ENCODE measurements at places on chromosomes 11 and 22.

DNA sequence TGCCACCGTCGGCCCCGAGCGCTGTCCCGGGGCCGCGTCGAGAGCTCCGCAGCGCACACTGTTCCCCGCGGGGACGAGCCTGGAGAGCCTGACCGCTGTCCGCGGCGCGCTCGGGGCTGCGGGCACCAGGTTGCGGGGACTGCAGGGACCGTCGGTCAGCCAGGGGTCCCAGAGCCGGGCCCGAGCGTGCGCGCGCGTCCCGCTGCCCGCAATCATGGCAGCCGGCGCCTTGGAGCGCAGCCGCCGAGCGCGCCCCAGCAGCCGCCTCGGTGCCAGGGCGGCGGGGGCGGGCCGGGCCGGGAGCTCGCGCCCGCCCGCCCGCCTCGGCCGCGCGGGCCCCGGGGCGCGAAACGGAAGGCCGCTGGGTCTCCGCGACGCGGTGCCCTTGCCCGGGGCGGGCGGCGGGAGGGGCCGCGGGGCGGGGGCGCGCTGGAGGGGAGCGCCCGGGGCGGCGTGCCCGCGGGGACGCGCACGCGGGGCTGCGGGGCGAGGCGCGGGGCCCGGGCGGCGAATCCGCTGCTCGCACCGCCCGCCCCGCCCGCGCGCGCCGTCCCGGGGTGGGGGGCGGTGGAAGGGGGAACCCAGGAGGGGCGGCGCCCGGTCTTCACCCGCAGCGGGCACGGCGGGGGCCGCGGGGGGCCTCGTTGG lies 79.4 kb upstream of the PPARA start:
- no peak for DNase-seq

- peak; percentile 28 for DNase-seq
These were observed 785 bp downstream of the IGSF9B start for GRCh38 chr11:133955945-133956421.

DNA sequence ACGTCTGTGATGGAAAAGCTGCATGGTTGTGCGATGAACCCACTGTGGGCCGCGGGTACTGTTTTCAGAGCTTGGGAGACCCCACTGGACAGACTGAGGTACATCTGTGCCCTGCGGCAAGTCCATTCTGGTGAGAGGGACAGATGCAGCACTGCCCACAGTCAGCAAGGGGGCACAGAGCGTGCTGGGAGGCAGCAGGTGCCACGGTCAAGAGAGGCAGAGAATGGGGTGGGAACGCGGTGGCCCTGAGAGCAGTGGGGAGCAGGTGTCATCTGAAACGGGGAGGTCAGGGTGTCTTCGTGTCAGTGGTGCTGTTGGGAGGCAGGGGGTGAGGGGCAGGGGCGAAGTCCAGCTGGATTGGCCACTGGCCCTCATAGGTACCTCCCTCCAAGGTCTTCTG lies 32.0 kb downstream of the TBC1D22A start:
- DNase-seq = no peak

DNA sequence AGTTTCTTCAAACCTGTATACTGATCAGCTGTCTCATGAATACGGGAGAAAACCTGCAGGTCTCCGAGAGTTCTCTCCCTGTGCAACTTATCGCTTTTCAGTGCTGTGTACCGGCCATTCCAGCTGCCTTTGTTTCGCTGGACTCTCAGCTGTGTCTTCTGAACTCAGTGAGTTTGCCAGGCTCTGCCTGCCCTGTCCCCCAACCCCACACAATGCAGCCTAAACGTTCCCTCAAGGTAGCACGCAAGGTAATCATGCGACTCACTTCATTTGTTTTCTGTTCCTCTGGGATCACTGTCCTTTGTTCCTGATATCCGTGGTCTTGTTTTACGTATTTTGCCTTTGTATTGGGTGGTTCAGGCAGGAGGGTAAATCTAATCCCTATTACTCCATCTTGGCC lies 13.5 kb downstream of the RBM7 start:
- DNase-seq = no peak

DNA sequence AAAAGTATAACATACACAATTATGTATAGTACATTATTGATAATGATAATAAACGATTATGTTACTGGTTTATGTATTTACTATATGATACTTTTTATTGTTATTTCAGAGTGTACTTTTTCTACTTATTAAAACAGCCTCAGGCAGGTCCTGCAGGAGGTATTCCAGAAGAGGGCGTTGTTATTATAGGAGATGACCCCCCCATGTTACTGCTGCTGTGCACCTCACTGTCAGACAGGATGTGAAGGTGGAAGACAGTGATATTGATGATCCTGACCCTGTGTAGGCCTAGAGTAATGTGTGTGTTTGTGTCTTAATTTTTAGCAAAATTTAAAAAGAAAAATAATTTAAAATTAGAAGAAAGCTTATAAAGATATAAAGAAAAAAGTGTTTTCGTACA lies 57.6 kb downstream of the REXO2 start:
- no peak for DNase-seq

DNA sequence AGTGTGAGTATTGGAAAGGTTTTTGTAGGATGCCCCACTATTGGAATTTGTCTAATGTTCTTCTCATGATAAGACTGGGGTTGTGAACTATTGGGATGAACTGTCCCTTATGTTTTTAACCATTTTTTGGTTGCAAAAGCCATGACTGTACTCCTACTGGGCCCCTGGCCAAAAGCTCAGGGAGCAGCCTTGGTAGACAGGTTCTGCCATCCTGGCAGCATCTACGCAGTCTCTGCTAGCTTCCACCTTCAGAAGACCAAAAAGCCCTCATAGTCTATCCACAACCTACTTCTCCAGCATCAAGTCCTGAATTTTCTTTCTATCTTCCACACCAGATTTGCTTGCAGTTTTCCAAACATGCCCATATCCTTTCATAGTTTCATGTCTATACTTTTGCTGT lies 211.8 kb downstream of the TENM4 start:
- no peak for DNase-seq

DNA sequence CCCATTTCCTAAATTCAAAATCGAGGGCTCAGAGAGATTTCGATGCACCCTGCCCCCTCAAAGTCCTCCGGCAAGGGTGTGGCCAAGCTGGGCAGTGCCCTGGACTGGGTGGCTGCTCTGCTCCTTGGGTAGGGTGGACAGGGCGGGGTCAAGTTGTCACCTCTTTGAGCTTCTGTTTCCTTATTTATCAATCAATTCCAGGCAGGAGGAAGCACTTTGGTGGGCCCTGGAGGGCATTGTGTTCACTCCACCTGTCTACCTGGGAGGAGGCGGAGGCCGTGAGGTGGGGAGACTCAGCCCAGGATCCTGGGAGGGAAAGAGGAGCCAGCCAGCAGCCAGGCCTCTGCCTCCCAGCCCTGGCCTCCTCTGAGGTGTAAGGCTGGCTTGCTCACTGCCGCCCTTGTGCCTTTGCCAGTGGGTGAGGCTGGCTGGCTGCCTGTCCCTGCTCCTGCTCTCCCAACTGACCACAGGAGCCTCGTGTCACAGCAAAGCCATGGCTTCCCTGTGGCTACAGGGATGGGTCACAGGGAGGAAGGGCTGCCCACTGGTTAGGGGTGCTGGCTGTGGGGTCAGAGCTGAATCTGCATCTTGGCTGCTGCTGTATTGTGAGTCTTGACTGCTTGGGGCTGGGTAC lies 25.5 kb upstream of the SHISAL1 start:
- DNase-seq = no peak

Data from DND-41 (cell line).